CD4-positive, CD25-positive, alpha-beta regulatory T cell (primary cell): ENCODE measurements at places on chromosomes 6 and 20. TPM values are rescaled to one million over a fixed set of nuclear protein-coding genes. Genes with fewer than 3 reads are reported as not detected.

GRCh38 chr20:34072076-34072475 is 40.0 kb downstream of the EIF2S2 start:
- DNase-seq, result no peak

DNA sequence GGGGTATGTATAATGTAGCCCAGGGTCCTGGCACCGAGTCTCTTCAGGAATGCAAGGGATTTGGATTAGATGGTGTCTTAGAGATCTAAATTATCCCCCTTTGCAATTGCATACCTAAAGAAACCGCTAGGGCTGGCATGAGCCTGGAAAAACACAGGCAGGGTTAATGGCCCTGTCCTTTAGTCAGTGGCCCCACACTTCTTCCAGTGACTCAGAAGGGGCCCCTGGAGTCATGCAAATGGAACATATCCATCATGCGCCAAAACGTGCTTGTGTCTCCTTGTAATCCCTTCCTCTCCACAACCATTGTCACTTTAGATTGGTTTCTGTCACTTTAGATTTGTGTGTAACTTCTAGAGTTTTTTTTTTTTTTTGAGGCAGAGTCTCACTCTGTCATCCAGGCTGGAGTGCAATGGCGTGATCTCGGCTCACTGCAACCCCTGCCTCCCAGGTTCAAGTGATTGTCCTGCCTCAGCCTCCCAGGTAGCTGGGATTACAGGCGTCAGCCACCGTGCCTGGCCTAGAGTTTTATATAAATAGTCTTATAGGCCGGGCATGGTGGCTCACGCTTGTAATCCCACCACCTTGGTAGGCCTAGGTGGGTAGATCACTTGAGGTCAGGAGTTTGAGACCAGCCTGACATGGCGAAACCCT is 8.7 kb upstream of the MYBL2 start:
- DNase-seq, result no peak

- DNase-seq, result no peak
Measured at GRCh38 chr6:24126586-24127192, 674 bp downstream of the NRSN1 start.

- no peak for DNase-seq
Measured at GRCh38 chr20:3208786-3209256, 477 bp upstream of the ITPA start.

The TREML1 gene
- total RNA-seq, result 4.8 TPM

- no peak for DNase-seq
Measured at GRCh38 chr20:23222531-23223200, 127.9 kb upstream of the NXT1 start.

DNA sequence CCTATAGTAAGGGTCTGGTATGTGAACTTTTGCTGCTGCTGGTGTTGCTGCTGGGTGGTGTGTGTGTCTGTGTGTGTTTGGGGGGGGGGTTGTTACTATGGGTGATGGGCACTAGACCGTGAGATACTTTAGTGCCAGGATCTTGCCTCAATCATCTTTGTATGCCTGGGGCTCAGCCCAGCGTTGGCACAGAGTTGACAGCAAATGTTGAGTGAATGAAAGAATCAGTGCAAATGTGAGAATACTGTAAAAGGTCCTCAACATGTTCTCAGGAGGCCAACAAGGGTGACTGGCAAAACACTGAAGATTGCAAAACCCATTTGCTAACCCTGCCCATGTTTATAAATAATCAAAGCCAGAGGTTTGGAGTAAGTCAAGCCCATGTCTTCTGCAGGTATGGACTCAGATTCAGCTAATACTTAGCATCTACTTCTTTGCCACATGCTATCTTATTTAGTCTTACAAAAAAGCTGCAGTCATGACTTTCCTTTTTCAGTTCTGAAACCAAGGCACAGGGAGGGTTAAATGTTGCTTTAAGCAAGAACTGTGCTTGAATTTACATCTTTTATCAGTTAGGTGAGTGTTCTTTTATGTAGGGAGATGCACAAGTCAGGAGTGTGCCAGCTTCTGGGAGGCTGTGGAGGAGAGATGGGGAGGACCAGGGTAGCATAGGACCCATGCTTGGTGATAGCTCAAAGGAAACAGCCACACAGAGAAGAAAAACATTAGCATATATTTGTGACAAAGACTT is 125.3 kb upstream of the SPACA1 start:
- no peak for DNase-seq

The PPIL6 gene
- 0.91 TPM for total RNA-seq

DNA sequence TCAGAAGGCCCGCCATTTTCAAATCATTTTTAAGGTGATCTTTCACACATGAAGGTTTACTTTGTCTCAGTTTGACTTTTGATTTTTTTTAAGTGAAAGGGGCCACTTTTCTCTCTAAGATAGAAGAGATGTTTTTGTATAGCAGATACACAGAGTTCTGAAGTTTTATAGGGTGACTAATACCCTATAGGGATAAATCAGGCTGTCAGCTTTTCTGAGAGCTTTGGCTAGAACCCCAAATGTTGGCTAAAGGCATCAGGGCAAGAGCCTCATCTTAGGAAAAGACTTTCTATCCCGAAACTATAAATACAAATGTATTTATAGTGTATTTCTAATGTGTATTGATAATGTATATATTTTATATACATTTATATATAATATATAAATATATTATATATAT is 181.4 kb downstream of the TBX18 start:
- no peak for DNase-seq

DNA sequence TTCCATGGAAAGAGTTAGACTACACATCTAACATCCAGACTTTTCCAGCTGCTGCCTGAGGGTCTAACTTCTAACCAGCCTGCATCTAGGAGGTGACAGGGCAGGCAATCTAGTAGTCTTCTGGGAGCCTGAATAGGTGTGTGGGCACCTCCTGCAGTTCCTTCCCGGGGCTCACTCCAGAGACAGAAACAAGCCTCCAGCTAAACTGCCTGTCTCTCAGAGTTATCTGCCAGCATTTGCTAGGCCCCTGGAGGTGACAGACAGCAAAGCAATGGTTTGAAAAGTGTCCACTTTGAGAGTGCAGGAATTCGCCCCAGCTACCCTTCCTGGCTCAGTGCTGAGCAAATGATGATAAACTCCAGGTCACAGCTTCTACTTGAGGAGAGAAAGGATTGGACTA is 240.5 kb upstream of the PRSS16 start:
- no peak for DNase-seq

The RIOK1 gene
- 51.3 TPM for total RNA-seq

The PHACTR3 gene
- not detected for total RNA-seq

The HLA-C gene
- 2,142 TPM for total RNA-seq

DNA sequence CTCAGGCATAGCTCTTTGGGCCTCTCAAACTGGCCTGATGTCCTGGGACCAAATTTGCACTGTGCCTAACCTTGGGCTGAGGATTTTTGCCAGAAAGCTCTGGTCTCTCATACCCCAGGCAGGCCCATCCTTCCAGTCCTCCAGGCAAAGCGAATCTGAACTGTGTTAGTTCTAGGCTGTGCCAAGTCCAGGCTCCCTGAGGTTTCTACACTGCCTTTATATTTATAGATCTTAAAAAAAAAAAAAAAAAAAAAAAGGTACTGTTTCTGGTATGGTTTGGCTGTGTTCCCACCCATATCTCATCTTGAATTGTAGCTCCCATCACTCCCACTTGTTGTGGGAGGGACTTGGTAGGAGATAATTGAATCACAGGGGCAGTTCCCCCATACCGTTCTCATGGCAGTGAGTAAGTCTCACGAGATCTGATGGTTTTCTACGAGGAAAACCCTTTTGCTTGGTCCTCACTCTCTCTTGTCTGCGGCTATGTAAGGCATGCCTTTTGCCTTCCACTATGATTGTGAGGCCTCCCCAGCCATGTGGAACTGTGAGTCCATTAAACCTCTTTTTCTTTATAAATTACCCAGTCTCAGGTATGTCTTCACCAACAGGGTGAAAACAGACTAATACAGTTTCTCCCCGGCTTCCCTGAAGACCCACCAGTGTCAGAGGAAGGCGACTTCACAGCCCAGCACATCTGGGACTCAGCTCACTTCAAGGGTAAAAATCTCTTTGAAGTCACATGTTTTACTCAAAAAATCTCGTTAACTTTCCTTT is 39.0 kb upstream of the TBXT start:
- no peak for DNase-seq

- DNase-seq, result no peak
Measured at GRCh38 chr20:4060064-4060795, 44.9 kb upstream of the RNF24 start.

DNA sequence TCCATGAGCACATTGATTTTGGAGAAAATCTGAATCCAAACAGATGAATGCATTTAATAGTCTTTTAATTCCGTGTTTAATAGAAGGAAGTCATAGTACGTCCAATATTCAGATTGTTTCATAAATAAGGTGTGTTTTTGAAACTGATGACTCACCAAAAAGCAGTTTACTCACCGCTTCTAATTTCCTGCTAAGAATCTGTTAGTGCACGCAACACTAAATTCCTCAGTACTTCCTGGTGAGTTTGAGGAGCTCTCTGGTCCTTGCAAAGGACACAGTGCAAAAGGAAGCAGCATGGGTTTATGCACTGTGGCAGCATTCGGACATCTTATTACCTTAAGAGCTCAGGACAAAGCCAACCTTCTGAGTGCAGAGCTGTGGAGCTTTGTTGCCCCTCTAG is 2.3 kb upstream of the ADGRF1 start:
- DNase-seq, result no peak

The MUC21 gene
- total RNA-seq, result not detected

The WTAP gene
- 177 TPM for total RNA-seq

DNA sequence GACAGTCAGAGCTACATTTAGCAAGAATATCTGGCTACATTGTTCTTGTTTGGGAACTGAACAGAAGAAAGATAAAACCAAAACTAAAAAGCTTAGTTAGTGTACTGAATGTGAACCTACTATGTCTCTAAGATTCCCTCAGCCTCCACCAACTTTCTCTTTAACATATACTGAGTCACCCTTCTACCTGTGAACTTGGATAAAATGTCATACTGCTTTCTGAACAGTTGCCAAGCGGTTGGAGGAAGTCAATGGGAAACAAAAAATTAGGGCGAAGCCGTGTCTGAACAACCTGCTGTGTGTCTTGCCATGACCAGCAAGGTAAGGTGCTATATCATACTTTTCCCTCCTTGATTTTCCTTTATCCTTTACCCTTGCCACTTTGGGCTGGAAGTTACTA is 243.5 kb downstream of the BTBD9 start:
- no peak for DNase-seq

- no peak for DNase-seq
Measured at GRCh38 chr6:100132005-100132404, 138.0 kb upstream of the MCHR2 start.

DNA sequence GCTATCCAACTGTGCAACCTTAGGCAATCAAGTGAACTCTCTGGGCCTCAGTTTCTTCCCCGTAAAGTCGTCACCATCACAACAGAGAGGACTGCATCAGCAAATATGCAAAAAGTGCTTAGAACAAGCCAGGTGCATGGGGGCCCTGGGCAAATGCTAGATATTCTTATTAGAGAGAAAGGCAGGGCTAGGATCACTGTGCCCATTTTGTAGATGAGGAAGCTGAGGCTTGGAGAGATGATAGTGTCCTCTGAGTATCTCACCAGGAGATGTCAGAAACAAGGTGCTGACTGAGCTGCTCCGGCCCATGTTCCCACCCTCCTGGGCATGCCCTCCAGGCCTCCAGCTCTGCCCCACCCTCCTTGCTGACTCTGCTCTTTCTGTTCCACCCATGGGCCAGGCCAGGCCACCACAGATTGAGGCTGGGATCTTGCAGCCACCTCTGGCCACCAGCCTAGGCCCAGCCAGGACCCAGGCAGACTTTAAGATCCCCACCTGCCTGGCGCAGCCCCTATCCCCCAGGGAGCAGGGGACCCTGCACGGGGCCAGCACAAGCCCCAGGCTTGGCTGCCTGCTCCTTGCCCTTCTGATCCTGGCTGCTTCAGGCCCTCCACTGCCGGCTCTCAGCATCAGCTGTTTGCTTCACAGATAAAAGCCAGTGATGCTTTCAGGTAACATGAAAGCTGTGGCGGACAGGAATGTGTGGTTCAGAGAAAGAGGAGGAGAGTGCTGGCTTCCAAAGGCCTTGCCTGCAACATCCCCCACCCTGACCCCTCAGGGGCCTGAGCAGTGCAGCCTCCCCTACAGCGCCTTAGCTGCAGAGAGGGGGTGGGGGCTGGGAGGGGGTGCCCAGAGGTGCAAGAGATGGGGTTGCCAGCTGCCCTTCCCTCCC is 47.6 kb downstream of the GRM4 start:
- no peak for DNase-seq

The PRELID3B gene
- total RNA-seq, result 50.4 TPM

- no peak for DNase-seq
Measured at GRCh38 chr6:14732844-14733757, 512.8 kb upstream of the JARID2 start.

DNA sequence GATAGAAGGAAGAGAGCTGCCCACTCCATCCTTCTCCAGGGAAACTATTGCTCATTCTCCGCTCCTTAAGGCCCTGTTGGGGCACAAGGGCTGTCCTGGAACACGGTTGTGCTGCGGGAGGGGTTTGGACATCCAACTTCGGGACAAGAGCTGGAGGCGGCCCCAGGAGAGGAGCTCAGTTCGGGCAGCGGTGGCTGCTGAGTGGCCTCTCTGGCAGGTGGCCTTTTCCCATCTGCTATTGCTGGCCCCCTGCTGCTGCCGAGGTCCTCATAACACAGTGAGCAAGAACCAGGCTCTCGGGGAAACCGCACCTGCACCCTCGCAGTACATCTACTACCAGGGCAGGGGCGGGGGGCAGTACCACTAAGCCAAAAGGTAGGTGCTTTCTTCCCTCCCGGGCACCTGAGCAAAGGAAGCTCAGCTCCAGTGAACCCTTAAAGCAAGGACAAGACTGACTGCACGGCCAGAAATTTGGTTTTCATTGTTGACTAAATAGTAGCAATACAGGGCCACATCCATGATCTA is 63.7 kb downstream of the PSMG4 start:
- no peak for DNase-seq

DNA sequence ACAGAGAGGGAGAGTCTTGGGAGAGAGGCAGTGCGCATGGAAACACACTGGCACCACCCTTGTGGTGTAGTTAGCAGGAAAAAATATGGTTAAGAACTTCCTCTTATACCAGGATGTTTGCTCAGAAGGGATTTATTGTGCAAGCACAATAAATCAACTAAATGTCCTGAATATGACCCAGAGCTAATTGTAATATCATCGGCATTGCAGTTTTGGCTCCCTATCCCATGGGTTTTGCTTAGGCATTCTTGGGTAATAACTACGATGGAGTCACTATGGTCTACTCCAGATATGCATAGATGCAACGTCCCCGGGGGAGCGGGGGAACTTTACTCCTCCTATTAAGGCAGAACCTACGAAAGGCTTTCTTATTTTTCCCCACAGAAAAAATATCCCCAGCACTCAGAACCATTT is 751.6 kb downstream of the EYS start:
- DNase-seq, result no peak

The TMEM170B gene
- total RNA-seq, result 0.27 TPM

The RRAGD gene
- total RNA-seq, result 1.7 TPM

GRCh38 chr6:35385457-35386202 is 43.3 kb downstream of the PPARD start:
- DNase-seq, result no peak
